ENCODE measurements at places on chromosomes 1 and 21.

- DNase-seq = no peak
Measured at GRCh38 chr1:43902058-43902831, 31.4 kb upstream of the ARTN start.

DNA sequence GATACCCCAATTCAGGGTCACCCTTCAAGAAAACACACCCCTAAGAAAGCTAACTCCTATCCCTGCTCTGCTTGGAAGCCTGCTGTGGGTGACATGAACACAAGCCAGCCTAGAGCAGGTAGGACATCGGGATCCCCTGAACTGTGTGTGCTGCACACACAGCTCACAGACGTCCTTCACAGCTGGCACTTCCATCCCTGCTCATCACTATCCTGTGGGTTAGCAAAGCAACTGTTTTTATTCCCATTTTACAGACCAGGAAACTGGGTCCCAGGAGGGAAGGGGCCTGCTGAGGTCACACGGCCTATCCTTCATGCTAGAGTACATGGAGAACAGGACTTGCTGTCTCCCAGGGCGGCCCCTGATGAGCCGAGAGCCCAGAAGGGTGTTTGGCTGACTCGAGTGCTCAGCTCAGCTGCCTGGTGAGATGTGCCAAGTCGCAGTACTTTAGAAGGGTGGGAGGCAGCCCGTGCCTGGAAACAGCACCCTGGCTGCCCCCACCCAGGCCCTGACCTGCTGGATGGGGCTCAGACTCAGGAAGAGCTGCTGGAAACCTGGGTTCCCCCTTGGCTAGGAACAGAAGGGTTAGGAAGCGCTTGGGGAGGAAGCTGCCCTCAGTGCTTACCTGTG, 28.3 kb upstream of the BTG2 start:
- DNase-seq = no peak

- no peak for DNase-seq
Measured at GRCh38 chr1:28450561-28450960, 55.3 kb upstream of the RCC1 start.

- no peak for DNase-seq
Measured at GRCh38 chr1:177927021-177927596, 42.7 kb downstream of the SEC16B start.

DNA sequence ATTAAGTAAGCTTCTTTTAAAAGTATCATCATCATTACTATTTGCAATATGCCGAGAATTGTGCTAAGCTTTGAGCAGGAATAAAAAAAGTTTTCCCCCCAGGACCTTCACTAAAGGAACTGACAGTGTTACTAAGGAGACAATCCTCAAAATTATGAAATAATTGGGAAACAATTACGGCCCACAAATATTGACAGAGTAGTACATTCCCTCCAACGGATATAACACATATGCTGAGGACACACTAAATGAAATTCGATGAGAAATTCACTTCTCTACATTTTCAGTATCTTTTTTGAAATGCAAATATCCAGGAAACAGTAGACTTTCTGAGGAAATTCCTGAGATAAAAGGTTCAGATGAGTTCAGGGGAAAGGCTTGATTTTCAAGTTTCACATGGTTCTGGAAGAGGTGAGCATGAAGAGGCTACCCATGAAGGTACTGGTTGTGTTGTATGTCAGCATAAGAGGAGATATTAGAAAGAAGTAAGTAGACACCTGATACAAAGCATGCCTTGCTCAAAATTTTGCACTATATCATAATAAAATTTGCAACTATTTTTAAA, 171.2 kb upstream of the NR5A2 start:
- DNase-seq = no peak

GRCh38 chr1:37425221-37425620, 49.2 kb upstream of the ZC3H12A start:
- no peak for DNase-seq

- DNase-seq = no peak
Measured at GRCh38 chr1:58331156-58331555, 215.4 kb downstream of the OMA1 start.

DNA sequence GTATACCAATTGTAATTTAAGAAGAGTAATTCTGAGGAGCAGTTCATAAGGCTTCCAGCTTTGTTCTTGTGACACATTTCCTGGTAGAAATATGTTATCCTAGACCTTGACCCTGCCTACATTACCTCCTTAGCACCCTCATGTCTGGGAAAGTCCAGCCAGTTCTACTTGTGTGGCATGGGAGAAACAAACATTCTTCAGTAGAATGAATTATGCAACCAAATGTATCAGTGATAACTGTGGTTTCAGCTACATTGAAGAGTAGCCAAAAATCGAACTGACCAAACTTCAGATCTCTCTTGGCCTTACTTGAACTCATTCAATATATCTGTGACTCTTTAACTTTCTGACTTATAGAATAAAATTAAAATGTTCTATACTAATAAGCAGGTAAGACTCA, 308.1 kb upstream of the LYPLAL1 start:
- DNase-seq = no peak

DNA sequence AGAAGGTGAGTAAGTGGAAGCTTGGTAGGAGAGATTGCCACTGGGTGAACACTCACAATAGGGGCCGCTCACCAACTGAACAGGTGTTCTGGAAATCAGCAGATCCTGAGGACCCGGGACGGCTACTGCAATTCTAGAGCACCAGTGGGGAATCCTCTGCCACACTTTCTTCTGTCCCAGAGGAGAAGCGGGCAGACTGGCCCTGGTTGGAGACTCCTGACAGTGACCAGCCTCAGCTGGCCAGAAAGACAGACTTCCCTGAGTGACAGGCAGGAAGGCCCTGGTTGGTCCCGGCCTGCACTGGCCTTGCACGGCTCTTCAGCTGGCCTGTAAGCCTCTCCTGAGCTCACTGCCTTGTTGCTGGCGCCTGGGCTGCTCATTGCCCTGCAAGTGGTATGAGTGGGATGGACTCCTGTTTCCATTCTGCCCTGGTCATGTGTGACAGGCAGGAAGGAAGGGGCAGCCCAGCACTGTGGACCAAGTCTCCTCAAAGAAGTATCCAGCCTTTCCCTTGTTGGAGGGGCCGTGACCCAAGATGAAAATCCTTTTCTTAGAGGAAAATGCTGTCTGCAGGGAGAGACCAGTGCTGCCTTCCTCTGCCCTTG, 34.5 kb downstream of the MAN1C1 start:
- DNase-seq = no peak

DNA sequence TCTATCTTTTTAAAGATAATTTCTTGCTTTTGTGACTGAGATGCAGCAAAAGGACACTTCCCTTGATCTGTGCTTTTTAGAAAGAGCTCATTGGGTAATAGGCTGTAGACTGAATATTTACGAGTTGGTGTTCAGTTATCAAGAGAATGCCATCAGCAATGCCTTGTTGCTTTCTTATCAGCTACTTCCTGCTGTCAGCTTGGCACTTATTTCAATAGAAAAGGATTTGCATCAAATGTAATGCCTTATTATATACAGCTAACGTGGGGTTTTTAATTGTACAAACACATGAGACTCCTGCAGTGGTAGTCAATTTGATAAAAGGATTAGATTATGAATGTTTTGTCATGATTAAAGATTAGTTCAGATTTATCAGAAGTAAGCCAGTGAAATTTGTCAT, 122.2 kb downstream of the ADGRL2 start:
- DNase-seq = no peak

DNA sequence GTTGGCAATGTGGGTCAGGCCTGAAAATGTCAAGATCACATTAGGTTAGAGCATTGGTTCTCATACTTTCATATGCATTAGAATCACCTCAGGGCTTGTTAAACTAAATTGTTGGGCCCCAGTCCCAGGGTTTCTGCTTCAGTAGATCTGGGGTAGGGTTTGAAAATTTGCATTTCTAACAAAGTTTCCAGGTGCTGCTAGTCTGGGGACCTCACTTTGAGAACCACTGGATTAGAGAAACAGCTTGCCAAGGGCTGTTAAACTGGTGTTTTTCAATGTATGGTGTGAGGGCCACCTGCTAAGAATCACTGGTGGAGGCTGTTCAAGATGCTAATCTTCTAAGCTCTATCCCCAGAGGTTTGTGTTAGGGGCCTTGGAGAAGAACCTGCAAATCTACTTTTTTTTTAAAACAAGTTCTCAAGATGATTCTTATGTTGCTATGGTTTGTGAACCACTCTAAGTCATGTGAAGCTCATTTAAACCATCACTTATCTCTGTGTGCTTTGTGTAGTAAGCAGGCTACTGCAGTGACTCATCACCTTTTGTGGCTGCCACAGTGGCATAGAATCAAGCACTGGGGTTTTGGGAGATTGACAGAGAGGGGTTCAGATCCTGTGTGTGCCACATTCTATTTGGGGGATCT, 152.2 kb downstream of the S1PR1 start:
- DNase-seq = no peak

DNA sequence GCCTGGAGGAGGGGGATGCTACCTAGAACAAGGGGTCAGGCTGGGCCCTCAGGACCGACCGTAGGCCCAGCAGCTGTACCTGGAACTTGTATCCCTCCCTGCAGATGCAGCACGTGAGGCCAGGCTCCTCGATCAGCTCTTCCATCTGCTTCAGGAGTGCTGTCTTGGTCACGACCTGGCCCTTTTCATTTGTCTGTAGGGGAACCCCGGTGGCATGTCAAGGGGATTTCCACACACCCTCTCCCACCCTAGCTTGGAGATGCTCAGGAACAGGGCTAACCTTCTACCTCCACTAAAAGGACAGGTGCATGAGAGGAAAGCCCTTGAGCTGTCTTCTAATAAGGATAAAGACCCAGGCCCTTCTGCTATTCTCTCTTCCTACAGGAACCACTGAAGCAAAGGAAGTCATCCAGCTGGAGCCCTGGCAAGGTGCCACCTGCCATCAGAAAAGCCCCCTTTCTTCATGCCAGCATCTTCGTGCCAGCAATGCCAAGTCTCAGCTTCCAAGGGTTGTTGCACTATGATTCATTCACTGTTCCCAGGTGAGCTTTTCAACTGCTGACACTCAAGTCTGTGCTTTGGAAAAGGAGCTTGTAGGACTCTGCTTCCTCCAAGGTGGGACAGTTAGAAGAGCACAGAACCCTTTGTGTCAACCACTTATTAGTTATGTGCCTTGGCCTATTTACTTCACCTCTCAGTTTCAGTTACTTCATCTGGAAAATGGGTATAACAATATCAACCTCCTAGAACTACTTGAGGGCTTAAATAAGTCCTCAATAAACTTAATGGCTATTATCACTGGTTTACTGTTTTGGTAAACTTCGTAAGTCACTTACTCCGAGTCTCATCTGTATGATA, 122.1 kb downstream of the UBR4 start:
- DNase-seq = no peak

- DNase-seq = no peak
Measured at GRCh38 chr1:167447521-167448136, 70.7 kb downstream of the CD247 start.

GRCh38 chr21:33169359-33169758, 60.4 kb upstream of the IFNAR2 start:
- DNase-seq = no peak

- no peak for DNase-seq
Measured at GRCh38 chr1:228091084-228091483, 8.6 kb downstream of the ARF1 start.

DNA sequence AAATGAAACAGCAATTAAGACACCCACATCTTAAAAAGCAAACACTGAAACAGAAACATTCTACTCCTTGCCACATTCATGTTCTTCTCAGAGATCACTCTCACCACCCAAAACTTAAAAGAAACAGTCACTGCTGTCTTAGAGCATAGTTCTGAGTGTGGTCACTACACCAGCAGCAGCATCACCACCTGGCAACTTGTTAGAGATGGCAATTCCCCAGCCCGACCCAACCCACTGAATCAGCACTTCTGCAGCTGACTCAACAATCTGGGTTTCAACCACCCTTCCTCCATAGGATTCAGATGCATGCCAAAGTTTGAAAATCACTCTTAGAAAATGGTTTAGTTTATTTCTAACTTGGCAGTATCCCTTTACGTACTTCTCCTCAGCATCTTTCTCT, 126.1 kb downstream of the CDC42BPA start:
- no peak for DNase-seq

- no peak for DNase-seq
Measured at GRCh38 chr1:167564612-167565270, 11.2 kb upstream of the CREG1 start.

DNA sequence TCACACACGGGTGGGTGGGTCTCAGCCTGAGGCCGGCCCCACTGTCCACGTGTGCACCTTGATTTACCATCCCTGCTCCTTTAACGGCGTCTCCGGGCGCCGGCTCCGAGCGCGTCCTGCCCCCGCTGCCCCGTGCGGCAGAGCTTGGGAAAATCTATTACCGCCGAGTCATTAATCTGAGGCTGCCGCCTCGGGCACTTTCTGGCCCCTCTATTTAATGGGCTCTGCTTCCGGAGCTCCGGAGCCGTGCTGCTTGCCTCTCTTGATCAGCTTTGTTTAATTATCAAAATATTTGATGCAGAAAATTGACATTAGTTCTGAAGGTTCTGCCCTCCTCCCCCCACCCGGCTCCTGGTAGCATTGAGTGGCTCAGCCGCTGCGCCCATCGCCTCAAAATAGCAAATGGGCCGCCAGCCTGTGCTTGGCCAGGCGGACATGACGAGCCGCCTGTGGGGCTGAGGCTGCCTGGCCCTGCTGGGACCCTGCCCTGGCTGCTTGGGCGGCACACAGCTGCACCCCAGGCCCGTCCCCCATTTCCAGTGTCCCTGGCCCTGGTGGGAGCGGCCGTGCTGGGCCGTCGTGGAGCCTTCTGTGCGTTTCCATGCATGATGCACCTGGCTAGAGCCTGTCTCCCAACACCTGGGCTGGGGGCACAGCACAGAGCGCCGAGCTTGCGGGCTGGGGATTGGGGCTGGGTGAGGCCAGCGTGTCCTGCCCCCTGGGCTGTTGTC, 81.6 kb upstream of the TTC34 start:
- DNase-seq = no peak

- no peak for DNase-seq
Measured at GRCh38 chr1:221458447-221459156, 283.3 kb downstream of the DUSP10 start.

DNA sequence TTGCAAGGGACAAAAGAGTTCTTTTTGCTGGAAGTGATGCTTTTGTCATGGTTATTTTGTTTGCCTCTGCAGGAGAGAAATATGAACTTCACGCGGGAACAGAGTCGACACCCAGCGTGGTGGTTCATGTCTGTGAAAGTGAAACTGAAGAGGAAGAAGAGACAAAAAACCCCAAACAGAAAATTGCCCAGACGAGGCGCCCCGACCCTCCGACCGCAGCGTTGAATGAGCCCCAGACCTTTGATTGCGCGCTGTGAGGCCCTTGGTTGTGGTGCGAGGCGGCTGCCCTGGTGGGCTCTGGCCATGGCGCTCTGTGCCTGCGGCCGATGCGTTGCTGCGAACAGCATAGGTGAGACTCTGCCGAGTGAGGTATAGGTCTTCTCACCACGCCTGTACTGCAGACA, 20.9 kb upstream of the NCMAP start:
- DNase-seq = no peak

- no peak for DNase-seq
Measured at GRCh38 chr1:5690898-5691297, 301.3 kb downstream of the NPHP4 start.

GRCh38 chr1:230084408-230085177, 17.6 kb downstream of the GALNT2 start:
- peak; percentile 84 for DNase-seq

GRCh38 chr1:224380003-224380402, 23.3 kb downstream of the CNIH4 start:
- DNase-seq = no peak
